ENCODE measurements at places on chromosomes 3 and 15.

GRCh38 chr3:58038675-58039292 is 30.6 kb downstream of the FLNB start:
- DNase-seq, result peak; percentile 80

DNA sequence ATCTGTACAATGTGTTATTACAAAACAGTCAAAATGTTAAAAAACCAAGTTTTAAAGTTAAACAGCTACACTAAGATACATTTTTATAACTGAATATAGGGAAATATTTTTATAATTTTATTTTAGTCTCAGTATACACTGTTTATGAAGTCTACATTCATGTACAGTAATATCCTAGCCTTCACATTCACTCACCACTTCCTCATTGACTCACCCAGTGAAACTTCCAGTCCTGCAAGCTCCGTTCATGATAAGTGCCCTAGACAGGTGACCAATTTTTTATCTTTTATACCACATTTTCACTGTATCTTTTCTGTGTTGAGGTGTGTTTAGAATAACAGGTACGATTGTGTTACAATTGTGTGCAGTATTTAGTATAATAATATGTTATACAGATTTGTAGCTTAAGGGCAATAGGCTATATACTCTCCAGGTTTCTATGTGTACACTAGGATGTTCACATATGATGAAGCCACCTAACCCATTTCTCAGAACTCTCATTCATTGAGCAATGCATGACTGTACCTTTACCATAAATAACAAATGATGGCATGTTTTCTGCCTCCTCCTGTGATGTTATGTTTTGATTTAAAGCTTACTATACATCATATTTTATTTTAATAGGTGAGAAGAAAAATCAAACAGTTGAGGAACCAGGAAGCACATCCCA is 388.4 kb upstream of the NDN start:
- DNase-seq, result no peak

- no peak for DNase-seq
Observed at GRCh38 chr3:39839484-39839883, 30.1 kb downstream of the MYRIP start.

GRCh38 chr3:45333549-45333948 is 54.8 kb upstream of the LARS2 start:
- no peak for DNase-seq

DNA sequence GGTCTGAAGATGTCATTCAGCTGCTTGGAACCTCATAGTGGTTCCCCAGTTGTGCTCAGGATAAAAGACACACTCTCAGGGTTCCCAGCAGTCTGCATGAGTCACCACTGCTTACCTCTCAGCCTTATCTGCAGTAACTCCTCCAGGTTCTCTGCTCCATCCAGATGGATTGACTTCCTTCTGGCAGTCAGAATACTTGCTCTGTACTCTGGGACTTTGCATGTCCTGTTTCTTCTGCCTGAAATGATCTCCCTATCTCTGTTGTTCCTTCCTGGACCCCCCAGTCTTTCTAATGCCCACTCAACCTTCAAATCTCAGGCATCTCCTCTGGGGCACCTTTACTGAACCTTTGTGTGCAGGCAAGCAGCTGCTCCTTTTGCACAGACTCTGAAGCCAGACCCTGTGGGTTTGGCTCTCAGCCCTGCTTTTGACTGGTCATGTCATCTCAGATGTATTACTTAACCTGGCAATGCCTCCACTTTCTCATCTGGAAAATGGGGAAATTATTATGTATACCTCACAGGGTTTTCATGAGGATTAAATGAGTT is 38.4 kb downstream of the ITPR1 start:
- DNase-seq, result no peak

GRCh38 chr3:184341925-184342324 is 4.5 kb downstream of the FAM131A start:
- no peak for DNase-seq

DNA sequence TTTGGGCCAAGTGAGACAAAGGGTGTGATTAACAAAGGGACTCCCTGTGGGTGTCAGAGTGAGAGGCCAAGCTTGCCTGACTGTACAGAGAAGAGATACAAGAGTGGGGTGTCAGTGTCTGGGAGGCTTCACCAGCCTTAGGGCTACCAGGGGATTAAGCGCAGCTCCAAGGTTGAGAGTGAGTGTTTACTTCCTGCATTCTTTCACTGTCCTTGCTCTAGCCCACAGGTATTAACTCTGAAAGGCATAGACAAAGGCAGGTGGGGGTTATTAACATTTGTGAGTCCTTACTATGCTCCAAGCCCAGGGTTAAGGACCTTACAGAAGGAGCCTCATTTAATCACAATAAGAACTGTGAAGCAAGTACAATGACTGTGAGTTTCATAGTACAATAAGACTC is 107.6 kb downstream of the IL20RB start:
- no peak for DNase-seq

DNA sequence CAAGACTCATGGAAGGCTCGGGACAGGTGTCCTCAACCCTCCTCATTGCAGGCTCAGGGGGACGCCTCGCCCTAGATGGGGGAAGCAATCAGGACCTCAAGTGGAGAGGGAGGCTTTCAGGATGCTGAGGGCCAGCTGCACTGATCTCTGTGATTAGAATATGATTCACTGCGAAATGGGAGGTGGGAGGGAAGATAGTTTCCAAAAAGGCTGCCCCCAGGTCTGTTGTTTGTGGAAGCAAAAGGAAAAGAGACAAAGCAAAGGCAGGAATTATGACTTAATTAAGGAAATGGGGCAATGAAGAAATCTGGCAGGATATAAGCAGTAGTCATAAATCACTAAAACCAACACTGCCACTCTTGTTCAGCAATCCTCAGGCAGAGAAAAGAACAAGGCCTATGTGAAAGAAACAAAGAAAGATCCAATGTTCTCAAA is 85.6 kb upstream of the ABHD17C start:
- DNase-seq, result no peak

GRCh38 chr3:16836505-16837237 is 48.1 kb upstream of the PLCL2 start:
- no peak for DNase-seq

GRCh38 chr3:49856181-49857005 is at the start of gene TRAIP:
Gene TRAIP (minus strand): TSS chr3:49856564. CDS start chr3:49856453, 111 bp downstream.
- peak; percentile 97 for DNase-seq

- DNase-seq, result no peak
Observed at GRCh38 chr3:112813016-112813415, 33.6 kb downstream of the CD200R1L start.

GRCh38 chr15:83205725-83206324 is 1.8 kb downstream of the HDGFL3 start:
- DNase-seq, result peak; percentile 7

- peak; percentile 48 for DNase-seq
Observed at GRCh38 chr15:50854601-50855490, 53.6 kb upstream of the AP4E1 start.

DNA sequence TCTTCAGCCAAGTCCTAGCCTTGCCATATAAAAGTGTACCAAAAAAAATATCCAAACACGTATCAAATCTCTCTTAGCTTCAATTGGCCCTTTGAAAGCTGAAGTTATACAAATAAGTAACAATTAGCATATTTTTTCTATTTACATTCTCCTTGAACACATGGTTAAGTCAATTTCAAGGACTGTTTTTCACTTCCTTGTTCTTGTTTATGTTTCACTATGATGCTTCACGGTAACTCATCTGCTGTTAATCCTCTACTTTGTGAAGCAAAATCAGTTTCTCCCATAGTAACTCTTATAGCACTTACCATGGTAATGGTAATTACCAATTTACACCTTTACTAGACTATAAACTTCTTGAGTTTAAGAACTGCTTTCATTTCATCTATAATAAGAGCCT is 10.6 kb upstream of the SPRED1 start:
- no peak for DNase-seq

- no peak for DNase-seq
Observed at GRCh38 chr15:47726399-47726823, 9.1 kb downstream of the SEMA6D start.

- DNase-seq, result no peak
Observed at GRCh38 chr15:63446255-63446654, 58.1 kb upstream of the USP3 start.

- no peak for DNase-seq
Observed at GRCh38 chr3:197135212-197135611, 105.6 kb upstream of the MELTF start.

- DNase-seq, result peak; percentile 84
Observed at GRCh38 chr3:109806929-109807328, 469.6 kb upstream of the DPPA4 start.

- DNase-seq, result no peak
Observed at GRCh38 chr3:74531491-74531890, 83.0 kb downstream of the CNTN3 start.

DNA sequence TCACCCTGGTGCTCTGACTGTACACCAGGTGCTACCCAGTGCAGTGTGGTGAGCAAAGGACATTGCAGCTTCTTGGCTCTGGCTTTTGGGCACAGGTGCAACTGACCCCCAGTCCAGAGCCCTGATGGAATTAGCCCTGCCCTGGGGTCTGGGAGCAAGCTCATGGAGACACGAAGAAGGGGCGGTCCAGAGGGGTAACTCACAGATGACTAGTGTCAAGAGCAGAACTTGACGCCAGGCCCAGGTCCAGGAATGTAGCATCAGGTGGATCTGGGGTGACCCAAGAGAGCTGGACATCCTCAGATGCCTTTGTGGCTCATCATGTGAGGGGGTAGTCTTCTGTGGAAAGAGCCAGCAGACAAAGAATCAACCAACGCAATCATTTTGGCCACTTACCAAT is 88.9 kb downstream of the ASB7 start:
- DNase-seq, result no peak

DNA sequence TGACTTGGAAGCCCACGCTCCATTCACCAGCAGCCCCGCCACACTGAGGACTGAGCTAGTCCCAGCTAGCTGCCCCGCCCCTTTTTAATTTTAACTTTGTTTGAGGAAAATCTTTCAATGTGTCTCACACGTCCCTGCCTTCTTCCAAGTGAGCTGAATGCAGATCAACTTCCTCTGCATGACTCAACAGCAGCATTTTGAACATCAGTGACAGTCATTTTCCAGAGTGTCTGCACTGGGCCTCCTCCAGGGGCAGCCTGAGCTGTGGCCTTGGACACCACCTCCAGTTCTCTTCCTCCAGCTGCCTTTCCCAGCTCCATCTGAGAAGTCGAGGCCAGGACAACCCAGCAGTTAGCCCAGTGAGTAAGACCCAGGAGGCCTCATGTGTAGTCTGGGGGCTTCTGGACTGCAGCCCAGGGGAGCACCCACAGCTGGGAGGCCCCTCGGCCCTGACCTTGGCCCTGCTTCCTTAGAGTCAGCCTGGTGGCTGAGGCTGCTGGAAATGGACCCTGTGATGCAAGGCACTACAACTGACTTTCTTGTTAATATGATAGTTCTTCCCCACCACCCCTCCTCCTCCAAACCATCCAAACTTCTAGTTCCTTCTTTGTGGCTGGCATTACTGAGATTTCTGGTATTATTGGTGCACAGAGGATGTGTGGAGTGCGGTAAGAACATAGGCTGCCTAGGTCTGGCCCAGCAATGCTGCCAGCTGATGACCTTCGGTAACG is 21.4 kb upstream of the ESYT3 start:
- peak; percentile 94 for DNase-seq

GRCh38 chr15:82303956-82304777 is 41.5 kb downstream of the SAXO2 start:
- no peak for DNase-seq

- DNase-seq, result peak; percentile 49
Observed at GRCh38 chr3:10474847-10475246, 30.5 kb downstream of the ATP2B2 start.

GRCh38 chr15:70017801-70018200 is 79.9 kb downstream of the TLE3 start:
- no peak for DNase-seq

DNA sequence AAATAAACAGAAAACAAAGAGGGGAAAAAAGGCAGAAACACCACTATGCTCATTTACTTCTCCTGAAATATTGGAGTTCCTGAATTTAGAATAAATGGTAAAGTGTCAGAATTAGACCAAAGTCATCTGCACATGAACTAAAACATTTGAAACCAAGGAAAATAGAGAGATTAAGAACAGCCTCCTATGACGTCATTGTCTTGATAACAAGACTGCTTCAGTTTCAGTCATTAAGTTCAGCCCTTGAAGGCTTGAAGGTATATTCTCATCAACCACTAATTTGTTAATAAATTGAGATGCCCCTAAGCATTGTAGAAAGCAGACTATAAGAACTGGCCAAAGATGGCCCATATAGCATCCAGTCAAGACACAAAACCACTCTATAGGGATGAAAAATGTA is 2.5 kb downstream of the SUMF1 start:
- no peak for DNase-seq

DNA sequence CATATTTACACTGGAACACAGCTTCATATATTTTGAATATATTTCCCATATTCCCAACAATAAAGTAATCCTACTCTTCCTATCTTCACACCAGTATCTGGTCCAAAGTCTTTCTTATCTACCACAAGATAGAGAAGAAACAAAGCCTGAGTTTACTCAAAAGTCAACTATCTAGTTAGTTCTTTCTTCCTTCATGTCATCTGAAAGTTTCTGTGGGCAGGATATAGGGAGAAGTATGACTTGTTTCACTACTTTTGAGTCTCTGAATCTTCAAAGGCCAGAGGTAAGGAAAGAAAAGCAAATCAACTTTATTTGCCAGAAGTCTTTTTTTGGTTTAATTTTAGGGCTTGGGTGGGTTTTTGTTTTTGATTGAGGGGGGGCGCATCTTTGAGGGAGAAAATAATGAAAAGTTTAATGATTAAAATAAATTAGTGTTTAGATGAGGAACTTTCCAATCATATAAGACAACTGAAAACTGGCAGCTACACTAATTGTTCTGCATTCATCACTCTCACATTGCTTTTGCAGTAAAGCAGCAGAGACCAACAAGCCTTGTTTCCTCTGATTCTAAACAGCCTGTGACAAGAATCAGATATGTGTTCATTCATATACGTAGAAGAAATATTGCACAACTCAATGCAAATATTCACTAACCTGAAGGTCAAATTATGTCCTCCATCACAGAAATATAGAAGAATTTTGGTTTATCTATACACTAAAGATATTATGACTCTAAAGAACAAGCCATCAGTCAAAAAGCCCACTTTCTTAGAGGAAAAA is 421.4 kb downstream of the SHQ1 start:
- no peak for DNase-seq

DNA sequence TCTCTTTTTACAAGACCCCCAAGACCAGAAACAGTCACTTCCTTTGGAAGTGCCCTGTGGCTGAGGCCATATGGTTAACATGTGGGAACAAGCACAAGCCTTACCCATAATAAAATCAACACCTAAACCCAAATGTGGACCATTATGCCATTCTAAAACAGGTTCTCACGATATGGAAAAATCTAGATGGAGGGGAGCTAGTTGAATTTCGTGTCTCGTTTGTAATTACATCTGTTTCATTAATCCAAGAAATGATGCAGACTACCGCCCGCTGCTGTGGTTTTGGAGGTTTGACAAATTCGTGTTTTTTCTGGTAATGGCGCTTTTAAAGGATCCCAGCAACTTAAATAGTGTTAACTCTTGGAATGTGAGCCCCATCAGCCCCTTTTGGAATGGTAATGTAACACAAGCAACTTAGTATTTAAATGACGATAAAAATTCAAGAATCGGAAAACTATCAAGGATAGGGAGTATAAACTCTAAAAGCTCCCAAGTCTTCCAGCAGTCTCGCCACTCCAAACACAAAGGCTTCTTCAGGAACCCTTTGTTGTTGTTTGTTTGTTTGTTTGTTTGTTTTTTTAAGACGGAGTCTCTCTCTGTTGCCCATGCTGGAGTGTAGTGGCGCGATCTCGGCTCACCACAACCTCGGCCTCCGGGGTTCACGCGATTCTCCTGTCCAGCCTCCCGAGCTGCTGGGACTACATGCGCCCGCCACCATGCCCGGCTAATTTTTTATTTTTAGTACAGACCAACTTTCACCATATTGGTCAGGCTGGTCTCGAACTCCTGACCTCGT is 1.1 kb downstream of the CNBP start:
- DNase-seq, result peak; percentile 32

- no peak for DNase-seq
Observed at GRCh38 chr3:152381881-152382295, 113.2 kb downstream of the MBNL1 start.
